ENCODE measurements at places on chromosomes 7 and 10.
A peak's percentile ranks its signal among the peaks of the same experiment; 100 is the strongest.

DNA sequence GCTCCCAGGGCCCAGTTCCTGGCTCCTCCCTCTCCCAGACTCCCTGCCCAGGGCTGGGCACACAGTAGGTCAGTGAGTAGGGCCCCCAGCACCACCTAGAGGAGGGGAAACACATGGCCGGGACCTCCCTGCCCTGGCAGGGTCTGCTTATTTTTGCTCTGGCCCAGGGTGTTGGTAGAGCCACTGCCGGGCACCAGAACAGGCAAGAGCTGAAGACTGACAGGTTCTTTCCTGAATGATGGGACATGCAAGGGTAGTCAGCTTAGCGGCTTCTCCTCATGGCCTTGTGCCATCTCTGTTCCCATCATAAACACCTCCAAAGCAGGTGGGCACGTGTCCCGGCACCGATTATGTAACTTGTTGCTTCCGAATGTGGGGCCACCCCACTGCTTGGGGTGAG, 86.5 kb downstream of the NEURL1 start:
- DNase-seq = no peak

DNA sequence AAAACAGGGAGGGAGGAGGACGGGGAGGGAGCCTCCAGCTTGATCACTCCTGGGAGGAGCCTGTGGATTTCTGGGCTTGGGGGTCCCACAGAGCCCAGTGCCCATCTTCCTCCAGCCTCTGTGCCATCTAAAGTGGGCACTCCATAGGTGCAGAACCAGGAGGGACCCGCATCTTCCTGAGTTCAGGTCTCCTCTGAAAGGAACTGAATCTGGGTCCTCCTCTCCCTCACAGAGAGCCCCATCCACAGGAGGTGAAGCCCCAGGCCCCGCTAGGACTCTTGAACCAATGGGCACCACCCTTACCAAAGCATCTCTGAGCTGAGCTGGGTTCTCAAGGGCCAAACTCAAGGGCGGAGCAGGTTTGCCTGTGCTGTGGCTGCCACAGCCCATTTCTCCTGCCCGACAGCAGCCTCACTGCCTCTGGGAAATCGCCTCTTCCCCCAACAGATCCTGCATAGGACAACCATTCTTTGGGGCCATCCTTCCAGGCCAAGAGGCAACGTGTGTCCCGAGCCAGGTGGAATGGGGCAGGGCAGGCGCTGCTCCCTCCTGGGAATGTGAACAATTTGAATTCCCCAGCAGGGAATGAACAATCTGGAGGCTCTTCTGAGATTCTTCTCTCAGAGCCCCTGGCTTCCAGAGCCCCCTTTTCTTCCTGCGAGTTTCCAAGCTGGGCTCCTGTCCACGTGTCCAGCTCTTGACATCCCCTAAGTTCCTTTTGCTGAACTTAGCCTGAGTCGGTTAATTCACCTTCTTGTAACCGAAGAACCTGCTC, 411.0 kb upstream of the FOXK1 start:
- no peak for DNase-seq

GRCh38 chr7:28108747-28109146, 71.8 kb downstream of the JAZF1 start:
- DNase-seq = no peak

DNA sequence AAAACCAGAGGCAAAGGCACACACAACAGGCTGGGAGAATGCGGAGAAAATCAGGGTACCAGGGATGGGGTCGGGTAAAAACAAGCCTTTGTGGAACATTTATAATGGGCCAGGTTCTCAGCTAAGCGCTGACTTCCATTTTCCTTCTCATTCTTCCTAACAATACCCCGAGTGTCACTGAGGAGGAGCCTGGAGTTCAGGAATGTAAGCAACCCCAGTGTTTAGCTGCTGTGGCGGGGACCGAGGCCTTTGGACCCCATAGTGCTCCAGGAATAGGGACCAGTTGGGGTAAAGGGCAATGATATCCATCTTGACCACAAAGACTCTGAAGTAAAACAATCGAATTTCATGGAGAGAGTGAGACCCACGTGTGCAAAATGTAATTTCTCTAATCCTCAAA, 34.2 kb downstream of the GRB10 start:
- no peak for DNase-seq

GRCh38 chr10:24616536-24616935, 107.2 kb downstream of the ARHGAP21 start:
- DNase-seq = no peak

- no peak for DNase-seq
These were observed 26.8 kb downstream of the MICU1 start for GRCh38 chr10:72598769-72599701.

DNA sequence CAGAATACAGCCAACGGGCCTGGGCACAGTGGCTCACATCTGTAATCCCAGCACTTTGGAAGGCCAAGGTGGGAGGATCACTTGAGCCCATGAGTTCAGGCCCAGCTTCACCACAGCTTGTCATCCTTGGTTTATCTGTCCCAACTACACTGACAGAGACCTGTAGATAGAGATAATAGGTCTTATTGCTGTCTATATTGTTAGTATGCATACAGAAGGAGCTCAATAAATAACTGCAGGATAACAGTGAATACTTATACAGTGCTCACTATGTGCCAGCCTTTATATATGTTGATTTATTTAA, 1.3 kb downstream of the CNPY4 start:
- DNase-seq = no peak

DNA sequence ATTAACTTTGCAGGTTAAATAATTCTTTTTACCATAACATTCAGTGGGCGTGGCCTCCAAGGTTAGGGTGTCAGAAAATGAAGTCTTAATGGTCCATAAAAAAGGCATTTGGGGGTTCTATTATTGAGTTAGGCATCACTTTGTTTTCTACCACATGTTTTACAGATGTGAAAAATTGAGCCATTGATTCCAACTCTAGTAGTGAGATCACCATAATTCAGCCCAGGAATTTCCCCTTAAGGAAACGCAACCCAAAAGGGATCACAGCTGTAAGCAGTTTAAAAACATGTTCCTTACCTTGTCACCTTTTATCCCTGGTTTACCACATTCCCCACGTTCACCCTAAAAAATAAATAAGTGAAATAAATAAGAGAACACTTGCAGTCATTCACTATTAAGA, 24.9 kb downstream of the COL28A1 start:
- no peak for DNase-seq

- no peak for DNase-seq
These were observed 45.3 kb upstream of the OSBPL3 start for GRCh38 chr7:25025218-25025671.

DNA sequence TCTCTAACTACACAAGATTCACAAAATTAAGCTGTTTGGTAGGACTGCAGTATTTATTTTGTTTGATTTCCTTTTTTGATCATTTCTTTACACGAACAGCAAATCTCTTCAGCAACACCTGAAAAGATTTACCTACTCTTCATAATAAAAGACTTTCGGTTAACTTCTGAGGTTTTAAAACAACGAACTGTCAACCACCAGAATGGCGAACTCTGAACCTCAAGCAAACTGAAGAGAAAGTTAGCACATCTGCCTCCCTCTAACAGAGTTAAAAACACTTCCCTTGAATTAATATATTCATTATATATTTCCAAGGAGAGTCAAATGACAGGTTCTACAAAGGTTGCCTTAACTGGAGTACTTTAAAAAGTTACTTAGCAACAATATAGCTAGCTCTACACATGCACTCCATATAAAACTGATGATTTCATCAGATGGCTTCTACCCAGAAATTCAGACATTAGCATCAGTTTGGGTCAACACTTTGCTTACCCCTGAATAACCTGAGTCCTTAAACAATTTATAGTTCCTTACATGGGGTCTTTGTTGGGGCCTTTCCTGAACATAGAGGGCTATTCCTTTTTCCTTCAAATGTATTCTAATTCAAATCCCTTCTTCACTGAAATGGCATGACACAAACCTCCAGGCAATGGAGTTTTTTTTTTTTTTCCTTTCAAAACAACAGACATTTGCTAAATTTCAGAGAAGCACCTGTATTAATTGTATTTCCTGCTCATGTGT, 118.3 kb downstream of the SEM1 start:
- DNase-seq = no peak

DNA sequence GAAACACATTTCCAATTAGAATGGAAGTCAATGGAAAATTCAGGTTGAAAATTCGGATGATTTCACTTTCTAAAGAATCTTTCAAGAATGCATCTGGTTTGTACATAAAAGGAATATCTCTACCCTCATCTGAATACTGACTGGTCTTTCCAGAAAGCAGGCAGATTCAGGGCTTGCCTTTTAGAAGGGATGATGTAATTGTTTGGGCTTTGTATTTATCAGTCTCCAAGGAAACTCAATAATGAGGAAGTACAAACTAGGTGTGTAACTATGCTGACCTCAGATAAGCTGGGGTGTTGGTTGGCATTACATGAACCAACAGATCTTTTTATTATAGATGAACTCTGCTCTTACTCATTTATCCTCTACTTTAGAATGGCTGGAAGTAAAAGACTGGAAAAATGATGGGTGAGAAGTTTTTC, 24.1 kb downstream of the PDLIM1 start:
- peak; percentile 31 for DNase-seq

GRCh38 chr10:97195706-97196222, 10.0 kb upstream of the SLIT1 start:
- DNase-seq = no peak

DNA sequence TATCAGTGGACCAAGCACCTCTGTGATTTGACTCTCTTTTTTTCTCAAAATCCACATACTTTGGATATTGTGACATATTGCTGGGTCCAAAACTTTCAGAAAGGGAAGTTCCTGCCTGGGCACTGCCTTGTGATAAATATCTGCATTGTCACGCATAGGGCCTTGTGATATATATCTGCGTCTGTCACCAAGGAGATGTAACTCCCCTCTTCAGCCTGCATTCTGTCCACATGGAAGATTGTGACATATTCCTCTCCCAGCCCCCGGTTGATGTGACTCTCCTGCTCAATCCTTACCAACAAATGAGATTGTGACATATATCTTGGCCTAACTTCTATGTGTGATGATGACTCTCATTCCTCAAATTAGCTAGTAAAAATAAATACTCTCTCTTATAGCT, 25.4 kb upstream of the ZNF107 start:
- DNase-seq = no peak

DNA sequence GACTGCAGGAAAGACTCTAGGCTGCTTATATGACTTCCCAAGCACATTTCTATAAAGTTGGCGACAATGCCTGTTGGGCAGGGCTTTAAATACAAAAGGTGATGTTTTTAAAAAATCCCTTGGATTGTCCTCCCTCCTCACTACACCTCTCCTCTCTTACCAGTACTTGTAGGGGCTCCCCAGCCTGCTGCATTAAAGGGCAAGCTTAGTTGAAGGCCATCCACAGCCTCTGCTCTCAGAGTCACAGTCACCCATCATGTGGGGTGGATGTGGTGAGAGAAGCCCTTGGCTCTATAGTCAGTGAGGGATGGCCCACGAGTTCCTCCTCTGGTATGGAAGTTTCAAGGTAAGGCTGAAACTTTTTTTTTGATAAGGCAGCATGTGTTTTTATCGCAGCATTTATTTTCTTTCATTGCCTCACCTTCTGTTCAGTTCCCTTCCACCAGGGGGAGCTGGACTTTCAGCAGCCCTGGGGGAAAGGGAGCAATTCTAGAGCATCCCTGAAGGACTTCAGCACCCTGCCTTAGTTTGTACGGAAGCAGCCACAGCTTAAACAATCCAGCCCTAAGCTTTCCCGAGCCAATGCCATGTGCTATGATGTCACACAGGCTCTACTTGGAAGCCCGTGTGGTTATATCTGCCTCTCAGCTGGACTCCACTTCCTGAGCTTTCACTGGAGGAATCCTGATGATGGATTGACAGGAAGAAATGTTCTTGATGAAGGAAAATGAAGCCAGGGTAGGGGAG, 131.9 kb downstream of the CALCR start:
- DNase-seq = peak; percentile 12

GRCh38 chr7:4069268-4070095, 612.6 kb upstream of the FOXK1 start:
- DNase-seq = no peak

- no peak for DNase-seq
These were observed 3.3 kb downstream of the CHN2 start for GRCh38 chr7:29197916-29198315.

- no peak for DNase-seq
These were observed 111.3 kb downstream of the RGS10 start for GRCh38 chr10:119431034-119431772.

DNA sequence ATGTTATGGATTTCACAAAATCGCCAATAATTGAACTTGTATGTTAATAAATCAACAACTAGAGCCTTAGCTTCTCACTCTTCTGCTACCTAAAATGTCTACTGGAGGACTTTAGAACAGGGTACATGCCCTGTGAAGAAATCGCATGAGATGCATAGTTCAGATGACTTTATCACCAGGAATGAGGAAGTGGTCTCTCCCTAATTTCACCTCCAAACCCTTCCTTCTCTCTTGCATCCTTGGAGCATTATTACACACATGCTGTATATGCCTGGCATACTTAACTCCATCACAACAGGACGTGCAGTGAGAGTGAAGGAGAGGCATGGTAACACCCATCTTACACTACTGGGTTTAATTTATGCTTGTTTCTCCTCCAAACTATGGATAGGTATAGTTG, 27.8 kb downstream of the RHEB start:
- no peak for DNase-seq

DNA sequence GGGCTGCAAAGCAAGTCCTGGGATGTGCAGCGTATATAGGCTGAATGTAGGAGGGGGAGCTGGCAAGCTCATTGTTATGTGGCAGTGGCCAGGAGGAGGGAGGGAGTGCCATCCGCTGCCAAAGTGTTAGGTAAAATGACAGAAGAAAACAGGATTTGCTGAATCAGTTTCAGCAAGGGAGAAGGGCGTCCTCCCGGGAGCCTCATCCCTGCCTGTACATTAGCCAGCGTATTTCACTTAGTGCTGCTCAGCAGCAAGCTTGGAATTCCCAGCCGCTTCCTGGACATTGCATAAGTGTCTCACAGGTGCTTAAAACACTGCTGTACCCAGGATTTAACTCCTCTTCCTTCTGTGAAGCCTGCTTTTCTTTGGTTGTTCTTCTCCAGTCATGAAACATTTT, 2.5 kb downstream of the NIPSNAP2 start:
- DNase-seq = no peak

DNA sequence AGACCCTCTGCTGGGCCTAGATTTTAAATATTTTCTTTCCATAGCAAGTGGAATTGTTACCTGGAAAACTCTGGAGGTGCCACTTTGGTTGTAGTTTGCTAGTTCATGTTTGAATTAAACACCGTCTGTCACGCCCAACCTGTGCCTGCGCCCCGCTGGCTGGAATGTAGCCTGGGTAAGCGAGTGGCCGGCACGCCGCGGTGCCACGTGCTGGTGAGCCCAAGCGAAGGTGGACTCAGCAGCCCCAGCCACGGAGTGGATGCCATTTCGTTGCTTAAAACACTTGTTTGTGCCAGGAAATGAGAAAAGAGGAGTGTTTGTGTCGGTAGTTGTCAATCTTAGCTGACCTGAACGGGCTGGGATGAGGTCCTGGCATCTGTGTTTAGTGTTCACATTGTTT, 2.7 kb downstream of the GET4 start:
- no peak for DNase-seq

DNA sequence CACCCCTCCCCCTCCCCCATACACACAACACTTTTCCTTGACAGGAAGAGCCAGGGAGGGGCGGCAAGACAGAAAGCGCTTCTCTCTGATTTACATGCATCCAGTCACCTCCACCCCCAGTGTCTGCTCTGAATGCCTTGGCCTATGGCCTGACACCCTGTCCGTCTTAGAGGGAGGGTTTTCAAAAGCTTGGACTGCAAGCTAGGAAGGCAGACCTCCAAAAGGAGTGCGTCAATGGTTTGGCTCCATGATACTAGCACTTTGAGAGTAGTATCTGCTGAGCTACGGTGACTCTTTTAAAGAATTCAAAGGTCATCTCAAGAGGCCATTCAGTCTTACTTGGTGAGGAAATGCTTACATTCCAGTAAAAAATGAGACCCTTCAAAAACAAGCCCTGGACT, 20.3 kb upstream of the PAX2 start:
- no peak for DNase-seq

Data from GM19239 (cell line).